Left colon (tissue), 2 donors: ENCODE measurements at places on chromosomes 3 and 15.

DNA sequence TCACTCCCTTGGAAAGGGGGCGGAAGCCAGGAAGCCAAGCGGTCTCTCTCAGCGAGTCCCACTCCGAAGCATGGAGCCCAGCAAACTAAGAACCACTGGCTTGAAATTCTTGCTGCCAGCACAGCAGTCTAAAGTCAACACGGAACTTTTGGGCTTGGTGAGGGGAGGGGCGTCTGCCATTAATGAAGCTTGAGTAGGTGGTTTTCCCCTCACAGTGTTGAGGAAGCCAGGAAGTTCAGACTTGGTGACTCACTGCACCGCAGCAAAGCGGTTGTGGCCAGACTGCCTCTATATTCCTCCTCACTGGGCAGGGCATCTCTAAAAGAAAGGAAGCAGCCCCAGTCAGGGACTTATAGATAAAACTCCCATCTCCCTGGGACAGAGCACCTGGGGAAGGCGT lies 665.4 kb upstream of the CBLB start:
- DNase-seq = no peak

DNA sequence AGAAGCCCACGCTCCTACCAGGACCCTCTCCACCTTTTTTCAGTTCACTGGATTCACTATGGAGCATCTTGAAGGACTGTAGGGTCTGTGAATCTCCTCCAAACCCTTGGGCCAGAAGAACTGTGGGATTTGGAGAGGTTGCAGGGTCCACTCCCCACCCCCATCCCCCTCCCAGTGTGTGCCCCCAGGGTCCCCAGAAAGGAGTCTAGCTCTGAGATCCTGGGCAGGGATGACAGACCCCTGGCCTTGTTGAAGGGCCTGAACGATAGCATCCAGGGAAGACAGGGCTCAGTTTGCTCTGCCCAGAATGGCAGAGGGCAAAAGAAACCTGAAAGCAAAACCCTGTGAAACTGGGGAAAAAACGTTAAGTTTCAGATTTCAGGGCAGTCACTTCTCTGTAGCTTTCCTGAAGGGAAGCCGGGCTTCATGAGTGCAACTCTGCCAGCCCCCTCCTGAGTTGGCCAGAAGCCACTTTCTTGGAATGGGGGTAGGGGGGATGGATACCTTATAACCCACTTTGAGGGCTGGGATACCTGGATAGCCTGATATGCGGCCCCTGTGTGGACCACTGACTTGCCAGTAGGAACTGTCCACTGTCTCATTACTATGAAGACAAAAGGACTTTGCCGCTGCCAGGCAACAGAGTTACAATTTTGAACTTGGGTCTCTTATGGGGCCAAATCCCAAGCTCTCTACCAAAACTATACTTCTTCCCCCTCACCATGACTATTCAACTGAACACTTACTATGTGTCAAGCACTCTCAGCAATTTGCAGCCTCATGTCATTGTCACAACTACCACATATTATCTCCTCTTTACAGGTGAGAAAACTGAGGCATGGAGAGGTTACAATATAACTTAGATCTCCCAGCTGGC lies 1.6 kb upstream of the CISH start:
- DNase-seq = no peak

DNA sequence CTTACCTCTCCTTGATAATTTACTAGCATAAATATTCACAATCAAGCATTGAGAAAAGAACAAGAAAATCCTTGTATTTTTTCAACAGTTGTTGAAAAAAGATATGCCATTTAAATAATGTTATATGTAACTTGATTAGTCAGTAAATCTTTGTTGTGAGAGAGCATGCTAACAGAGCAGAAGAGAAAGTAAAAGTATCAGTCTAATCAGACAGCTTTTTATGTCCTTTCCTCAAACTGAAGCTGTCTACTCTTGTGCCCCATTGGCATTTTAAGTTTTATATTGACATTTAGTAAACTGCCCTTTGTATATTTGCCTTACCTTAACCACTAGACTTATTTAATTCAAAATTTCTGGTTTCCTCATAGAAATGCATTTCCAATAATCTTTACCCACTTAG lies 668.7 kb downstream of the OTOL1 start:
- no peak for DNase-seq

DNA sequence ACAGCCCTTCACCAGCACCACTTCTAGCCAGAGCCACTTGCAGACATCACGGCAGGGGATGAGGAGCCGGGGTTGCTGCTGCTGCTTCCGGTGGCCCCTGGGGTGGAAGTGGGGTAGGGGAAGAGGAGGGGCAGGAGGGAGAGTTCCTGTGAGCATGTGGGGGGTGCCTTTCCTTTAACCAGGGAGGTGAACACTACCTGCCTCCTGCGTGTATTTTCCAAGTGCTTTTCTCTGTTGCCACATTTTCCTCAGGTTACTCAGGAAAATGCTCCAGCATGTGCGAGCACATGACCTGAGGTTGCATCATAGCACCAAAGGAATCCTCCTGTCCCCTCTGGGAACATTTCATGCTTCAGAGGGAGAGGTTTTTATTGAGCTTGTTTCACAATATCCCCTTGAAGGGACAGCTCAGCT lies 12.2 kb upstream of the SACM1L start:
- DNase-seq = no peak

DNA sequence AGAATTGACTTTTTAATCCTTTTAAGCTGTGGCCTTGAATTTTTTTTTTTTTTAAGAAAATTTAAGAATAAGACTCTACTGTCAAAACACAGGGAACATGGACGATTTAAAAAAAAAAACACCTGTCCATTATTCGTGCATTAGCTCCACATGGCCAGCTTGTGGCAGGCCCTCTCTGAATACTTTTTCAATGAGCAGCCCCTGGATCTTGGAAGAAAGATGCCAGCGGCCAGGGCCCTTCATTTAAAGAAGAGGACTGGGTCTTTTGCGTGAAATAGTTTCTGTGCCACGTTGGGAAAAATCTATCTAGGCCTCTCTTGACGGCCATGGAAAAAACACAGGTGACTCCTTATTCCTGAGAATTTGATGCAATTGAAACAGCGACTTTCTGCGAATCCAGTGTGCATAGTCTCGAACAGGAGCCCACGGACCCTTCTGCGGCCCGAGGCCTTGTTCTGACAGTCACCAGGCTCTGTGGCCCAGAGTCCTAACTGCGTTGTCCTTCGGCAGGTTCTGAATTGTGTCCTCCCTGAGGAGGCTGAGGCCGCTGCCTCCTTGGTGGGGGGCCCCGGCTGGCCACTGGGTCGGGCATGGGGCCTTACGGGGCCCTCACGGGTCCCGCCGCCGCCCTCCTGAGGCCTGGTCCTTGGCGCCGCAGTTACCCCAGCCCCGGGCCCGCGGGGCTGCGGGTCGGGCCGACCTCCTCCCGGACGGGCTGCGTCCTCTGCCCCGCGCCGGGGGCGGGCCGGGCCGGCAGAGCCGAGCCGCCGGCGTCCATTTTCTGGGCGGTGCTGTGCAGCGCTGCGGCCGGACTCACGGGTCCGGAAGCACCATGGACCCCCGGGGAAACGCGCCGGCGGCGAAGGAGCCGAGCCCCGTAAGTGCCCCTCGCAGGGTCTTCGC lies 33.5 kb downstream of the ZBTB38 start:
- DNase-seq = peak; percentile 64

DNA sequence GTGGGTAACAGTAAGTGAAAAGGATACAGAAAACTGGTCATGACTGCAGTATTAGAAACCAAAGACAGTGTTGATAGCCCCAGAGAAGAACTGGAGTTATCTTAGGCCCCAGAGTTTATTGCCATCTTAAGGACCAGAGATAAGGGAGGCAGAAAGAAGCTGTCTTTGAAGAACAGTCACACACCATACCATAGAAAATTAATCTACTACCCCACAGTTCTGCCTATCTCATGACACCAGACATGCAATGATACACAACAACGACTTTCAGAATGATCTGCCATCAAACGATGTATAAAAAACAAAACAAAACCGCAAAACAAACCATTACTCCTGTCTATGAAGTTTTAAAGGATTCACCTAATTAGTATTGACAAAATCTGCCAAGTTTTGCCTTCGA lies 9.6 kb downstream of the CPOX start:
- DNase-seq = no peak

- no peak for DNase-seq
Observed at GRCh38 chr15:85453144-85453872, 72.9 kb downstream of the AKAP13 start.

- DNase-seq = no peak
Observed at GRCh38 chr15:75659928-75660645, 12.4 kb downstream of the SNX33 start.

DNA sequence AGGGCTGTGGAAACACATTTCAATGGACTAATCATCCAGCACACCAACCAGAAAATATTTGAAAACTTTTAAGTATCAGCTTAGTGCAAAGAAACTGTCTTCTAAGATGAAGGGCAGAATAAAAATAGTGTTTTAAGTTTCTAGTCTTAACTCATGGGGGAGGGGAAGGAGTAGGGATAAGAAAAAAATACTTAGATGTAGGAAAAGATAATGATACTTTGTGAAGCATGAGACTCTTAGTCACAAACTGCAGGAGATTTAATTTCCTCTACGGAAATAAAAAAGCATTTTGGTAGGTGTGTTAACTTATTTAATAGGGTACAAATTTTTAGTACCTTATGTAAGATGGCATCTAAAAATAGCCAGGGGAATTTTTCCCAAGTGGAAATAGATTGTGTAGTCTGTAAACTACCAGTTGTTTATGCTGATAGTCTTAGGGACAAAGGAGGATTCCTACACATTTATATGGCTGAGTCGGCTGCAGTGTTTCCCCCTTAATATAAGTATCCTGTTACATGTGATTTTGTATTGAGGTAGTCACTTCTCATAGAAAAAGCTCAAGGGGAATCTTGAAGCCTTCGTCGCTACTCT lies 78.2 kb upstream of the GBE1 start:
- no peak for DNase-seq

GRCh38 chr3:14769544-14770325 lies 49.0 kb upstream of the FGD5 start:
- DNase-seq = no peak

GRCh38 chr15:92909136-92909781 lies 9.1 kb downstream of the CHD2 start:
- no peak for DNase-seq

- no peak for DNase-seq
Observed at GRCh38 chr15:32967521-32967920, 227.0 kb downstream of the FMN1 start.

DNA sequence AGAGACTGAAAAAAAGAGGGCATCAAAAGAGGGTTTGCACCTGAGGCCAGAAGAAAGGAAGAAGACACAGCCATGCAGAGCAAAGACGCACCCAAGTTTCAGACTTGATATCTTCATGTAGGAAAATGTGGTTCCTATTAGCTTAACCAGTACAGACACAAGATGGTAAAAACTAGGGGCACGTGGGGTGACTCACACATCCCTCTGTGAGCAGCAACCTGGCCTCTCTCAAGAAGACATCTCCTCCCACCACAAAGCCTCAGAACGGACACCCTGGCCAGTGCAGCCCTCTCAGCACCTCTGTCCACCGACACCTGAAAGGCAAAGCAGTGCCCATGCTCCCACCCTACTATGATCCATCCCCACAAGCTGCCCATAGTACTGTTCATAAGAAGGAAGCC lies 33.3 kb downstream of the GLB1 start:
- no peak for DNase-seq

GRCh38 chr3:169578381-169579024 lies 85.0 kb downstream of the MECOM start:
- DNase-seq = no peak

DNA sequence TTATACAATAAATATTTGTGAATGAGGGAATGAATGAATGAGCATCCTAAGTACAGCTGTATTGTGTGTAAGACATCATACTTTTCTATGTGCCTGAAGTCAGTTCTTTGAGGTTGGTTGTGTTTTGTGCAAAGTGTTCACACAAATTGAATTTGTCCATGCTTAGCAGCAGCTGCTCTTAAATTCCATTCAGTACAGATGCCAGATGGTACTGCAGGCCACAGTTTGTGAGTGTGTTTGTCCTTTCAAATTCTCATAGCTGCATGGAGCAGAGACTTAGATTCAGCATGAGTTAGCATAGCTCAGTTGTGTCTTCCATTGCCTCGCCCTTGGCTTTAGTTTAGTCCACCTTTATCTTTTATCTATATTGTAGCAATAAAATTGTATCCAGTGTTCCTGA lies 3.8 kb upstream of the ZNF385D start:
- no peak for DNase-seq

DNA sequence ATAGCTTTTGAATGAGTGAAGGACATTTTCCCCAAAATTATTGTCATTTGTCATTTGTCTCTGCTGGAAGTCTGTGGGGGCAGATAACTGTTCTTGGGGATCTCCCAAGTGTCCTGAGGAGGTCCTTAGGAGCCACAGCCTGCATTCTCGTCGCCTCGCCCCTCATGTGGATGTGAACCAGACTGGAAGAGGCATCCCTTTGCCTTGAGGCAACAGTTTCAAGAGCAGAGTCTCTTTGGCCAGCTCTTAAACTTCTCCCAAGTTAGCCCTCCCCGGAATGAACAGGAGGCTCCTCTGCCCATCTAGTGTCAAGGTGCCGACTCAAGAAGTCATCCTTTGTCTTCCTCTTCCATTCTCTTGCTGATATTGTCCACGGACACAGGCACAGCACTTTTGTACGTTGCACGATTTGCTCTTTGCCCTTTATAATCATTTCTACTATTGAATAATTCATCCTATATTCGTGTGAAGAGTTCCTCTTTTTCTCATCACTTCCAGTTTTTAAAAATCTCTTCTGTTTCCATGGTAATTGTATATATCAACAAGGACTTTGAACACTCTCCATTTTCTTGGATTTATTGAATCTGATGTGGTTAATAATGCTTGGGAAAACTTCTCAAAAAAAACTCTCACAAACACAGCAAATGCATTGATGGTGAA lies 40.8 kb upstream of the CD47 start:
- DNase-seq = no peak

GRCh38 chr15:81880833-81881232 lies 165.0 kb downstream of the MEX3B start:
- no peak for DNase-seq

- peak; percentile 70 for DNase-seq
Observed at GRCh38 chr3:124986192-124987143, 51.9 kb upstream of the MUC13 start.

GRCh38 chr3:30428251-30428650 lies 178.2 kb upstream of the TGFBR2 start:
- DNase-seq = no peak
